Sigmoid colon (tissue), 7 donors: ENCODE measurements at places on chromosomes 3 and 15. TPM values are rescaled to one million over a fixed set of nuclear protein-coding genes. Genes with fewer than 3 reads are reported as not detected.

The FSTL1 gene
- total RNA-seq, result 266 TPM

The AMOTL2 gene
- total RNA-seq, result 49.0 TPM

The LYZL4 gene
- not detected for total RNA-seq

The CDC25A gene
- total RNA-seq, result 0.27 TPM

The BNC1 gene
- total RNA-seq, result not detected

The MYNN gene
- total RNA-seq, result 24.4 TPM

The EFCC1 gene
- total RNA-seq, result 15.0 TPM

The ASB14 gene
- not detected for total RNA-seq

The TM4SF18 gene
- 11.6 TPM for total RNA-seq

The RAB5A gene
- 63.1 TPM for total RNA-seq

The FBXW12 gene
- total RNA-seq, result not detected

The ITIH1 gene
- total RNA-seq, result not detected

The VILL gene
- total RNA-seq, result 8.3 TPM

The RNF111 gene
- total RNA-seq, result 19.7 TPM

The ACTC1 gene
- 3.6 TPM for total RNA-seq

The ZMYND10 gene
- total RNA-seq, result not detected

GRCh38 chr15:69510556-69510955 lies 57.9 kb downstream of the RPLP1 start:
- no peak for DNase-seq

GRCh38 chr15:68506071-68506470 lies 72.7 kb upstream of the CORO2B start:
- DNase-seq, result no peak

DNA sequence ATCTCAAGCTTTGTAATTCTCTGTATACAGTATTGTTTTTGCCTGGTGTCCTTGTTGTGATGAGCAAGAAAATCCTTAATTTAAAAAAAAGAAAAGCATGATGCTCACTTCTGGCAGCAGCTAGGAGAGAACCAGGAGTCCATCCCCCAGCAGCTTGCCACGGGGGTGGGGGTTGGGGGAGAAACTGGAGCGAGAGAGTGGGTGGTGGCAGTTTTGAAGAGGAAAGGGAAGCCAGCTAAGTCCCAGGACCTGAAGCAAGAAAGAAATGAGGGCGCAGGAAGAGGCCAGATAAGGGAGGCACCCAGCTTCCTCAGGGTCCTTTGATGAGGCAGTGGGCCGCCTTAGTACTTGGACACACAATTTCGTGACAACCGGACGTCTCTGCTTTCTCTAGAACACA lies 23.5 kb downstream of the CHAC1 start:
- DNase-seq, result peak; percentile 21

- DNase-seq, result no peak
These were observed 2.3 kb upstream of the CLK3 start for GRCh38 chr15:74613089-74613952.

DNA sequence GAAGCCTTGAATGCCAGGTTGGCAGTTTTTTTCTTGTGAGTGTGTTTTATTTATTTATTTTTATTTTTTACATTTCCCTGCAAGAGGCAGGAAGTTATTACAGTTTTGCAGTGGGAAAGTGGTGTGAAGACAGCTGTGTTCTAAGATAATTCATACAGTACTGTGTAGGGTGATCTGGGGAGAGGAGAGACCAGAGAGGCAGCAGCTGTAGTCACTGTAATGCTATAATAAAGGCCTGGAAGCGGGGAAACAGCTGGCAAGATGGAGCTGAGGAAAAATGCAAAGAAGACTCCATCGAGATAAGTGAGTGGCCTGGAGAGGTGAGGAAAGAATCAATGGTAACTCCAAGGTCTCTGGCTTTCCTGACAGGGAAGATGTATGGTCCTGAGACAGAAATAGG lies 23.1 kb downstream of the CNTN3 start:
- DNase-seq, result no peak

- DNase-seq, result no peak
These were observed 26.0 kb upstream of the HCN4 start for GRCh38 chr15:73394782-73395181.

GRCh38 chr15:74320352-74321247 lies 46.8 kb downstream of the CYP11A1 start:
- DNase-seq, result no peak

DNA sequence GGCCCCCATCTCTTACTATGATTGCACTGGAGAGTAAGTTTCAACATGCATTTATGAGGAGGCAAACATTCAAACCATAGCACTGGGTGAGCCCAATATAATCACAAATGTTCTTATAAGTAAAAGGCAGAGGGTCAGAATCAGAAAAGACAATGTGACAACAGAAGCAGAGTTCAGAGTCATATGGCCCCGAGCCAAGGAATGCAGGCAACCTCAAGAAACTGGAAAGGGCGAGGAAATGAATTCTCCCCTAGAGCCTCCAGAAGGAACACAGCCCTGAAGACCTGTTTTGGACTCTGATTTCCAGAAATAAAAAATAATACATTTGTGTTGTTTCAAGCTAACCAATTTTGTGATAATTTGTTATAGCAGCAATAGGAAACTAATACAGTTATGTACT lies 81.3 kb upstream of the ABI3BP start:
- no peak for DNase-seq

DNA sequence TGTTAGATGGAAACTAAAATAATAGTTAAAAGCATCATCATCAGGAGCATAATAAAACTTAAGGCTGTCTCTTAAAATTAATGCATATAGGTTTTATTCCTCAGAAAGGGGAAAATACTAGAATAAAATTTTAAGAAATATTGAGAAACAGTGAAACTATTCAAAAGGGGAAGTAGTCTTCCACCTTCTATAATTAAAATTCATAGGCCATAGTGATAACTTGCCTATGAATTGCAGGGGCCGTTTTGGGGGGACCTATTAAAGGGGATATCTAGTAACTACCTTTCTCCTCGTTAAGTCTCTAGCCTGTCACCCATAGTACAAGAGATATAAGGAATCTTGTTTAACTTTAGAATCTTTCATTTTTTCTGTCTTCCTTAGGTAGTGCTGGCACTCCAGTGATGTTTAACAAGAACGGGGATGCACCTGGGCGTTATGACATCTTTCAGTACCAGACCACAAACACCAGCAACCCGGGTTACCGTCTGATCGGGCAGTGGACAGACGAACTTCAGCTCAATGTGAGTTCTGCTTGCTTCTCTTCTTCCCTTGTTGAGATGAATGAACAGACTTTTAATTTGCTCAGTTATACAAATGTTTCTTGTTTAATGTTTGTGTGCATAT lies 600.4 kb downstream of the GRM7 start:
- no peak for DNase-seq

- DNase-seq, result no peak
These were observed 1092.5 kb upstream of the EPHA6 start for GRCh38 chr3:95721938-95722337.

DNA sequence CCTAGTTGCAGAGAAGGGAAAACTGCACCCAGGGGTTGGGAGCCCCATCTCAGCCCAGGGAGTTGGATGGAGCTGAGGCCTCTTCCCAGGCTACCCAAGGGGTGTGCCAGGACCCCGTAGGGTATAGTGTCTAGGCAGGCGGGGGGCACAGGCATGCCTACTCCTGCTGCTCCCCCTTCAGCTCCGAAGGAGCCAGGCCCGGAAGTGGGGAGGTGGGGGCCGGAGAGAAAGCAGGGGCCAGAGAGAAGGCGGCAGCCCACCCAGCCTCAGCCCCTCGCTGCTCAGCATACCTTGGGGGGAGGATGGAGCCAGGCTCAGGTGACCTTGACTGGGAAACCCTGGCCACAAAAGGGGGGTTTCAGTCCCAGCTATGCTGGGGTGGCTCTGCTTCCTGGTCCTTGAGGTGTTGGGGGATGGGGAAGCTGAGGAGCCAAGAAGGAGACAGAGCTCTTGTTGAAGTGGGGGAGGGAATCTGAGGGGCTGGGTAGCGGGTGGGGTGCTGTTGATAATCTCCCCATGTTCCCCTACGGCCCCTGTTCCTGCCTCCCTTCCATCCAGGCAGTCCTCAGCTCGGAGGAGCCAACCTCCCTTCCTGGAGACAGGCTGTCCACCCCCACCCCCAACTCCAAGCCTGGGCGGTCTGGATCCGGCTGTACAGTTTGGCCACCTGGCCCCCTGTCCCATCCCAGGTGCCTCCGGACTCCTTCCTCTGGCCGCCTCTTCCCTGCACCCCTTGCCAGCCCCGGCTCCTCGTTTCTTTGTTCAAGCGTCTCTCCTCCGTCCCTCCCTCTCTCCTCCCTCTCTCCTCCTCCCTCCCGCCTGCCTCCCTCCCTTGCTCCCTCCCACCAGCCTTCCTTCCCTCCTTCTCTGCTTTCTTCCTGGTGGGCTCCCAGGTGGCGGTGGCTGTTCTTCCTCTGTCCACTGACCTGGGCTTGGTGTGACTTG lies 1.7 kb downstream of the SEMA3F start:
- no peak for DNase-seq

GRCh38 chr3:119388577-119388976 lies 74.8 kb downstream of the TMEM39A start:
- DNase-seq, result no peak

DNA sequence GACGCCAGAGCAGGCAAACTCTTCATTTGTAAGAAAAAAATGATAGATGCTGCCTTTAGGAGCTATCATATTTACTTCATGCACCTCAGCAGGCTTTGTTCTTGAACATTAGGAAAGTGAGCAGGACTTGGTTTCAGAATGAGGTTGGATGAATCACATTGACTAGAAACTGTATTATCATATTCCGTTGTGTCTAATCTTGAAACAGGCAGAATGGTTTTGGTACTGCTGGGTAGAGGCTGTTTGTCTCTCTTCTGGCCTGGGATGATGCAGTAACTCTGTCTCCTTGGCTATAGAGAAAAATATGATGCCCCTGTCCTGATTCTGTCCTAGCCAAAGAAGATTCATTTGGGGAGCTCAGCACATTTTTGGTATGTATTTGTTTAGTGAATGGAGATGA lies 344.2 kb upstream of the GRM7 start:
- DNase-seq, result no peak

DNA sequence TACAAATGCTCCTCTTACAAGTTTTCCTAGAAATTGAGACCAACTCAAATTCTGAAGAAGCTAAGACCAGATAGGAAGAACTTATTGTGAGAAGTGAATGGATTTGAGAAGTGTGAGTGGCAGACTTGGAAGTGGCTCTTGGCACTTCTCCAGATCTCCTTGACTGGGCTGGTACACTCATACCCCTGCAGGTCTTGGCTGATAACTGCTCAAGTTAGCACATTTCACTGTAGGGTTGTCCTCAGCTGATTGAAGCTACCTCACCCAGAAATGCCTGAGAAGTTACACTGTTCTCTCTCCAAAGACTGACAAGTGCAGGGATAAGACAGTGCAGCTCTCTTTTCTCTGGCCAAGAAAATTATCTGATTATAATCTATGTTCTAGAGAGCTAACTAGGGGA lies 16.5 kb upstream of the CLDN1 start:
- no peak for DNase-seq

- no peak for DNase-seq
These were observed 148.7 kb downstream of the GABRB3 start for GRCh38 chr15:26624128-26624527.

DNA sequence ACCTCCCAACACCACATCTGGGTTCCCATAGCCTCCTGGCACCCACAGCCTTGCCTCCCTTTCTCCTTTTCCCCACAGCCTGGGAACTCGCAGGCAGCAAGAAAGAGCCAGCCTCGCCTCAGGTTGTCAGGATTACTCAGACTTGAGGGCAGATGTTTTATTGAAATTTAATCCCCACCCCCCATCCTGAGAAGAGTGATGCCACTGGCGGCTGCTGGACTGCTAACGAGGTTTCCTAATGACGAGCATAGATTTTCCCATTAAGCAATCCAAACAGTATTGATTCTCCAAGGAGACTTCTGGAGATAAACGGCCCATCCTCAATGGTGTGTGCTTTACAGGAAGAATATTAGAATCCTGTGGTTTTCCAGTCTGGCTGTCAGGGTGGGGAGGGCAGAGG lies 13.7 kb downstream of the SHF start:
- DNase-seq, result no peak

GRCh38 chr15:50181969-50182218 lies at the start of gene SLC27A2:
Gene SLC27A2 (plus strand): TSS chr15:50182196. CDS start chr15:50182428, 232 bp downstream.
- no peak for DNase-seq

GRCh38 chr3:137693791-137694190 lies 70.3 kb upstream of the SOX14 start:
- no peak for DNase-seq

GRCh38 chr3:45639044-45639392 lies 44.5 kb downstream of the LIMD1 start:
- no peak for DNase-seq

DNA sequence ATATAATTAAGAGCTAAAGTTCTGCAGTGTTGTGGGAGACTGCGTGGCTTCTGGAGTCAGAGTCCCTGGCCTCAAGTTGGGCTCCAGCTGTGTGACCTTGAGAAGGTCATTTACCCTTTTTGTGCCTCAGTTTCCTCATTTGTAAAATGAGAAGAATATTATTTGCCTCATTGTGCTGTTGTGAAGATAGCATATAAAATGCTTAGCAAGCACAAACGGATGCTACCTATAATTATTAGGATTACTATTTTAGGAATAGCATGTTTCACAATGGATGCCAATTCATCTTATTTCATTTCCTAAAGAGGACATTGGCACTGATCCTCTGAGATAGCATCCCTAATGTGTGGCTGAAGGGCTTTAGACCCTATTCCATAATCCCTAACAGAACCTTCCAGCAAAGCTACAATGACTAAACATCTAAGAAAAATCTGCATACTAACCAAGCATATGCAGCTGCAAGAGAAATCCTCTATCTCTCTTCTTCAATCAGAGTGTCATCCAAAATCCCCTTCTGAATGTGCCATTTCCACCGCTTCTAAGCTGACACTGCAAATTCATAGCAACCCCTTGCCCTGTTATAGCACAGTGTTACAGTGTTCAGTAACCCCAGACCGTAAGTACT lies 148.3 kb downstream of the RBMS3 start:
- DNase-seq, result no peak
